ENCODE measurements at places on chromosomes 12 and 14. TPM values are rescaled to one million over a fixed set of nuclear protein-coding genes. Genes with fewer than 3 reads are reported as not detected.

FOXN4 gene
- total RNA-seq, result not detected

SCN8A gene
- total RNA-seq, result 30.7 TPM

SMCO2 gene
- 0.13 TPM for total RNA-seq

DNA sequence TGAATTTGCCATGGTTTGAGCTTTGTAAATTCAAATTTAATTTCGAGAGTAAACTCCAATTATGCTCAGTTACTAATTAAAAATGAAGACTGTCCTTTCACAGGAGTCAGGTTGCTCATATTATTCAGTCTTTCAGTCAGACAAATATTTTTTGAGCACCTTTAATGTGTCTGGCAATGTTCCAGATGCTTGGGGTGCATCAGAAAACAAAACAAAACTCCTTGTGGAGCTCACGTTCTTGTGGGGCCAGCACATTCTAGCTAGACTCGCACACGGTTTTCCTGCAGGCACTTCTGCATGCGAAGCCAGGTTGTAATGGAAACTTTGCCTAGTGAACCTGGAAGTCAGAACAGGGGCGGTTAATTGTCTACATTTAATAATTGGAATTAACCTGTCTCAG lies 64.0 kb upstream of the ATF1 start:
- DNase-seq, result no peak

DNA sequence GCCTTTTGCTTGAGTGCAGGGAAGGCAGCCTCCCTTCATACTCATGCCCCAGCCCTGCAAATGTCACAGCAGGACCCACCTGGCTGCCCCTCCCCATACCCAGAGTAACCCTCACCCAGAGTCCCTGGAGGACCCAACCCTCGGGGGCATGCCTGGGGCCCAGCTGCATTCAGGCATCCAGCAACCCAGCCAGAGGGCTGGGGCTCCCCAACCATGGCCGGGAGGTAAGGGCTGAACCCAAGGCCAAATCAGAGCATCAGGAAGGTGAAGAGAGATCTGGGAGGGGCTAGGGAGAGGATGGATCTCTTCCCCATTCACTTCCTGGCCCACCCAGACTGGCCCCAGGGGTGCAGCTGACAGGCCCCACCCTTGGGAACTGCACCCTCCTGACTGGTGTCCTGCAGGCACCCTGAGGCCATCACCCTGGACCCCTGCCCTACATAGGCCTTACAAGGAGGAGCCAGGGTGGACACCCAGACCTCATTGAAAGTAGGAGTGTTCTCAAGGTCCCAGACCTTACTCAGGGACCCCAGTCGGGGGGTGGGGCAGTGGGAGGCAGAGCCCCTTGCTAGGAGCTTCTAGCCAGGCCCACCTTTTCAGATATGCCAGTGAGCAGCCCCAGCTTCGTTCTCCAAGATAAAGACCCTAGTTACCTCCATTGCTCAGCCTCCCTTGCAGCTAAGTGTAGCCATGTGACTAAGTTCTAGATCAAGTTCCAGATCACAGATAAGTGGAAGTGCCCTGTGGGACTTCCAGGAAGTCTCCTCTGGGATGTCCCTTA lies 849 bp upstream of the PLD4 start:
- no peak for DNase-seq

DNA sequence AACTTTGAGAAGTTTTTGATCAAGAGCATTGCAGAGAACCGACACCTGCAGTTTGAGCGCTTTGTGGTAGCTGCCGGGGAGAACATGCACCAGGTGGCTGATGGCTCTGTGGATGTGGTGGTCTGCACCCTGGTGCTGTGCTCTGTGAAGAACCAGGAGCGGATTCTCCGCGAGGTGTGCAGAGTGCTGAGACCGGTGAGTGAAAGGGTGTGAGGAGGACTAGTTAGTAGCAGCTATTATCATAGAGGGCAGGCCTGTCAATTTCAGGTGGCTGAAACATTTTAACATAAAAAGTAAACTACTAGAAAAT lies 27.0 kb upstream of the HIGD1C start:
- no peak for DNase-seq

GRCh38 chr14:59251811-59252771 lies 63.6 kb downstream of the DAAM1 start:
- DNase-seq, result no peak

DNA sequence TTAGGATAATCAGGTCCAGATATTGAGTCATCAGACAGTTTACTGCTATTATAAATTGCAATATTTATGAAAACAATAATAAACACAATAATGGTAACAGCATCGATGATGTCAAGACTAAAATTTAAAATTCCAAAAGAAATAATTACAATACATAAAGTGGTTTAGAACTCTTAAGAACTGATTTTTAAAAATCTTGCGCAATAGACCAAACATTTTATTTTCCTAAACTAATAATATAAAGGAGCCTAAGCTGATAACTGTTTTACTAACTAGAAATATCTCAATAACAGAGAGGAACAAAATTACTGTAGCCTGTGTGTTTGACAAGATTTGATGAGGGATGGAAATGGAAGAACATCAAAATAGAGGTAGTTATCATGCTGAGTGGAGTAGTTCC lies 93.9 kb upstream of the TRHDE start:
- DNase-seq, result no peak

DNA sequence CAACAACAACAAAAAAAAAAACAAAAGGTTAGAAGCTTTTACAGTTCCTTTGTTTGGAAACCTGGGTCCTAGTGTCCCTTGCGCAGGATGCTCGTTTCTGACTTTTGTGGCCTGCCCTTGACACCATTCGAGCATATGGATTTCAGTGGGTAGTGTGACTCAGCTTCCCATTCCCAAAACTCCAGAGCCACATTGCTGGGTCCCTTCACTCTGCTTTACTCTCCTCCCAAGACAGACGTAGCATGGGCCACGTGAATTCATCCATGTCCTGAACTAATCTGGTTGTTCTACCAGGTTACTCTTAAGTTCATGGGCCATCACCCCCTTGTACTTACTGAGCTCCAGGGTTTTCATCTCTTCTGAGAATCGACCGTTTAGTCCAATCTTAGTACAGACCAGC lies 68.0 kb upstream of the MAX start:
- DNase-seq, result no peak

DNA sequence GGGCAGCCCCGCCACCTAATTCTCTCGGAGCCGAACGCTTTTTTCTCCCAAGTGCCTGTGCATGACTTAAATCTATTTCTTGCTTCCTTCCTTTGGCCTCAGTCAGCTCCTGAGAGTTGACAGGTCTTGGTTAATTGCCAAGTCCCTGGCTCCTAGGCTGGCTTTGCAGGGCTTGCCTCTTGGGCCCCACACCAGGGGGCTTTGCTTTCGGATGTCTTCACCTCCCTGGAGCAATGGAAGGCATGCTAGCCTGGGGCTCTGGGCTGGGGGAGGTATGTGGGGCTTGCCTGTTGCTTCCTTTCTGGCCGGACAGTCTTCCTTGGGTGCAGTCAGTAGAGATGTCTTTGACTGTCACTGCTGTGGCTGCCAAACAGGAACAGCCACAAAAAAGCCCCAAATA lies 2.2 kb upstream of the KRT80 start:
- DNase-seq, result peak; percentile 20

DNA sequence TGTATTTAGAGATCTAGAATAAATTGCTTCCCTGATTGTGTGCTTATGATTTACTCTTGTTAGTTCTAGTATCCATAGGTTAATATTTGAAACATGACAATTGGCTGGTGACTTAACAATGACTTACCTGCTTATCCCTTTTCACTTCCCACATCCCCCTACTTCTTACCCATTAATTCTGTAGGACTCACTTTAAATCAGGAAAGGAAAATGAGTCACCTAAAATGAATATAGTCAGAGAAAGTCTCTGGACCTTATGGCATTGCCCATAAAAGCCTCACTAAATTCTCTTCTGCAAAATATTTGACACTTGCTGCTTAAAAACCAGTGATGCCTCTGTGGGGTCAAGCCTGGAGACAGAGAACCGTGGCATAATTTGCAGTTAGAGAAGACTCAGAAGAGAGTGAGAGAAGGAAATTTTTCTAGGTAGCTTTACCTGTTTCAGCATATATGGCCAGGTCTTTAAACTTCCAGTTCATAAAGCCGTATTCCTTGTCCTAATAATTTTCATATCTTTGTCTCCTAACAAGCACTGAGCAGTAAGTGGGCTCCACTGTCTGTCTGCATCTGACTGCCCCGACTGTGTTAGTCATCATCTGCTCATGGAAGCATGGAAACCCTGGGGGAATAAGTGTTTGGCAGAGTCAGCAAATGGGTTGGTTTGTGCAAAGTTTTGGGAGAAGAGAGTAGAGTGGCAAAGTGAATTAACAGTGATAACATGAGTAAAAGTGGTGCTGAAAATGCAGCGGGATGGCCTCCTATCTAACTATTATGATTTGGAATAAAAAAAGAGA lies 294.4 kb downstream of the AKAP6 start:
- no peak for DNase-seq
